ENCODE measurements at places on chromosomes 12 and 14. TPM values are rescaled to one million over a fixed set of nuclear protein-coding genes. Genes with fewer than 3 reads are reported as not detected.

DNA sequence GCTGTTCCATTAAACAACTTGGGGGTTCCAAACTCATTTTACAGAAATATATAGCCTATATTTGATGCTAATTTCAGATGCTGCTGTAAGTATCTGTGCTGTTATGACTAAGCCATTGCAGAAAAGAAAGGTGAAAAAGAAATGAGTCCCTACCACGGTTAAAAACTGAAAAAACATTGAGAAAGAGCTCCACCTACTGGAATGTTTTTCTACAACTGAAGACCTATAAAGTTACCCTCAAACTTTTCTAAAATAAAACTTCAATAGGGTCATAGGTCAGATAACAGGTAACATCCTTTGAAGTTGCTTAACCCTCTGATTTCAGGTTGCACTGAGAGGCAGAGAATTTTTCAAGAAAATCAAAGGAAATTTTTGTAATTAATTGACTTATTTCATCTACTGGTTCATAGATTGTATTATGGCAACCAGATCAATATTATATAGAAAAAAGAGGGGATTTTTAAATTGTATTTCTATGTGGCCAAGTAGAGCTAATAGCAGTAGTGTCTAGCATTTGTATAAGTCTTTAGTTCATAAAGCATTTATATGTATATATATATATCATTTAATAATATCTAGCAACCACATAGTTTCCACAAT, 279.9 kb downstream of the RPS29 start:
- DNase-seq = peak; percentile 15

DNA sequence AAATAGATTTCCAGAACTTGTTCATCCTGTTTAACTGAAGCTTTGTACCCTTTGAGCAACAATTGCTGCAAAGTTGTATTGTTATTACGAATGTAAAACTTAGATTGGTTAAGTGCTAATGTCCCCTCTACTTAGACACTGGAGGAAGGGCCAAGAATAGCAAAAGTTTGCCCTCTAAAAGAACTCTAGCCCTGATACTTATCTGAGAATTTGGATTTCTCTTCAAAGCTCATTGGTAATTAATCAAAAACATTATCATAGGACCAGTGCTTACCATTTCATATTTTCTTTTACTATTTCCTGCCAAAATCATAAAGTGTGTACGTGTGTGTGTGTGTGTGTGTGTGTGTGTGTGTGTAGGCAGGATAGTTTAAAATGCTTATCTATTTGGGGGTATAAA, 58.2 kb downstream of the LMNTD1 start:
- no peak for DNase-seq

DNA sequence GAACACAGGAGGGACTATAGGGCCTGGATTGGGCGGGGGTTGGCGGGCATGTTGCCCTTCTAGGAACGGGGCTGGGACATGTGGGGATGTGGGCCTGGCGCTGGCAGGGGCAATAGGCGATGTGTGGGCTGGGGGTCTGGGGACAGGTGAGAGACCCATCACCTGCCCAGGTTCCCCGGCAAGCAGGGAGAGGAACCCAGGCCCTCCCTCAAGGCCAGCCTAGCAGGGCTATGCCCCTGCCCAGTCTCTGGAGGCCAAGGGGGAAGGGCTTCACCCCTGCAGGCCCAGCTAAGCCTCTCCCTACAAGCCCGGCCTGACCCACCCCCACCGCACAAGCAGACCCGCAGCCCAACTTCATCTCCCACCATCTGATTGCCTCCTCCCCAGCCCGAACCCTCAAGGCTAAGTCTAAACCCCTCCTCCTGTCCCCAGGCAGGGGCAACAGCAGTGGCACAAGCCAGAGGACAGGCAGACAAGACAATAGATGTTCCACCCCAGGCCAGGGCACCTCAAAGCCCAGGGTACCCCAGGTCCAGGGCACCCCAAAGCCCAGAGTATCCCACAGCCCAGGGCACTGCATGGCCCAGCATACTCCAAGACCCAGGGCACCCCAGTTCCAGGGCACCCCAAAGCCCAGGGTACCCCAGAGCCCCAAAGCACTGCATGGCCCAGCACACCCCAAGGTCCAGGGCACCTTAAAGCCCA, 6.5 kb downstream of the JAG2 start:
- no peak for DNase-seq

DNA sequence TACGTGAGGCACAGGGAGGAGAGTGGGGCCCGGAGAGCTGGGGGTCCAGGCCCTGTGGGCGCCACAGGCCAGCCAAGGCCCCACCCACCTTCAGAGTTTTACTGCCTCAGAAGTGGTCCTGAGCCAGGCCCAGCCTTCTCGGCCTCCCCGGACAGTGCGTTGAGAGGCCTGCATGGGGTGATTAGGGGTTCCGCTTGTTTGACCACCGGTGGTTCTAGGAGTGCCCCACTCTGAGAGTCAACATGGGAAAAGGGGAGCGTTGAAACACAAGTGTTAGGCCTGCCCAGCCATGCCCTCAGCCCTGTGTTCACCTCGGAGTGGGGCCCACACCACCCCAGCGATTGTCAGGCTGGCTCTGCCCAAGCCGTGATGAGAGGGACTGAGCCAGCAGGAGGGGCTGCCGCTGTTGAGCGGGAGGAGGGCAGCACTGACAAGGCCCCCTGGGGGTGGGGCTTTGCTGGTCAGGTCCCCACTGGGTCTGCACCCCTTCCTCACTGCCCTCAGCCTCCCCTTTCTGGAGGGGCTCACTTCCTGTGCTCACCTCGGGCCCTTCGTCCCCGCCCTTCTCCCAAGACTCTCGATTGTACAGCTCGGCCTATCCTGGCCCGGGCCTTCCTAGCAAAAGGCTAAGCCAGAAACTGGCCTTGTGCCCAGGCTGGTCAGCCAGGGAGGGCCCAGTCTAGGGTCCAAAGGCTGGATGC, 4.8 kb downstream of the CKB start:
- no peak for DNase-seq

The CLEC9A gene
- 0.07 TPM for total RNA-seq

The RNASE3 gene
- total RNA-seq = not detected

The TPH2 gene
- not detected for total RNA-seq

The C2CD5 gene
- 14.4 TPM for total RNA-seq
